ENCODE measurements at places on chromosomes 2 and 18.

GRCh38 chr2:104049981-104050380 lies 803.9 kb upstream of the POU3F3 start:
- no peak for DNase-seq

DNA sequence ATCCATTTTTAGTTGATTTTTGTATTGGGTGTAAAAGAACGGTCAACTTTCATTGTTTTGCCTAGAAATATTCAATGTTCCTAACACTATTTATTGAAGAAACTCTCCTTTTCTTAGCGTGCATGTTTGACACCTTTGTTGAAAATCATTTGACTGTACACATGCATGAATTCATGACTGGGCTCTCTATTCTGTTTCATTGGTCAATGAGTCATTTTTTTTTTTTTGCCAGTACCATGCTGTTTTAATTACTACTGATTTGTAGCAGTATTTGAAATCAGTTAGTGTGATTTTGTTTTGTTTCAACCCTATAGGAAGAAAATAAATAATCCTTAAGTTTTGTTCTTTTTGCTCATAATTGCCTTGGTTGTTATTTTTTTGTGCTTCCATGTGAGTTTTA lies 828.7 kb downstream of the SUCLG1 start:
- DNase-seq: no peak

GRCh38 chr2:86065512-86065911 lies 40.2 kb downstream of the POLR1A start:
- no peak for DNase-seq

DNA sequence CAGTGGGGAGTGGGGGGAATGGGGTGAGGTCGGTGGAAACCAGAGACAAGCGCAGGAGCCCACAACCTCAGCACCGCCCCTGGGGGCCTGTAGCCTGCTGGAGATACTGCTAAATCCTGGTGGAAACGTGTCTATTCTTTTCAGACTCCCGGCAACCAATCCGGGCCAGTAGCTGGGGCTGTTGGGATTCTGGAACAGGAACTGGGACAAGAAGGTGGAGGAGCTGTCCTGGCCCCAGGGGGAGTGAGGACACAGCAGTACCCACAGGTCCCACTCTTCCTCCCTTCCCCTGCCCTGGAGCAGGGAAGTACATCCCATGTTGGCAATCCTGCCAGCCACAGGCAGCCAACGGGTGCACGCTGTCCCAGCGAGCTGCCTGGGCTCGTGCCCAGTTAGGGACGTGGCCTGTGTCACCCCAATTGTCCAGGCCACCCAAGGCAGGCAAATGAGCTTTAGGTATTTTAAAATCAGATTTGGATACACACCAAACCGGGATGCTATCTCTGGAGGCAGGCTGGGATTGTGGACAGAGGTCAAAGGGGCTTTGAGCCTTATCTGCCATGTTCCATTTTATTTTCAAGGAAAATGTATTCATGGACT lies 51.8 kb downstream of the HS1BP3 start:
- DNase-seq: no peak

- no peak for DNase-seq
Observed at GRCh38 chr2:71893646-71894045, 254.0 kb downstream of the CYP26B1 start.

GRCh38 chr2:222693837-222694236 lies 22.4 kb downstream of the MOGAT1 start:
- DNase-seq: no peak

DNA sequence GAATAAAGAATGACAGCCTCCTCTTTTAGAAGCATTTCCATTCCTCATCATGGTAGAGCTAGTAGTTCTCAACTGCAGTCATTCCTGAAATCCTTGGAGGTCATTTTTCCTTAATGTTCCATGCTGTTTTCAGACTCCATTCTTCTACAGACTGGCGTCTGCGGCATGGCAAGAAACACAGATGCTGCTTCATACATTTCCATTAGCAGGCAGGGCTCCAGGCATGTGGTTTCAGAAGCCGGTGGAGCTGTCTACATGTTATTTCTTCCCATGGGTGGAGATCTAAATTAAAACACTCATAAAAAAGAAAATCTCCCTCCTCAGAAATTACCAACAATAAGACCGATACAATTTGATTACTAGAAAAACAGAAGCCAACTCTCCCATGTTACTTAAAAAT lies 6.0 kb upstream of the DSG3 start:
- no peak for DNase-seq

DNA sequence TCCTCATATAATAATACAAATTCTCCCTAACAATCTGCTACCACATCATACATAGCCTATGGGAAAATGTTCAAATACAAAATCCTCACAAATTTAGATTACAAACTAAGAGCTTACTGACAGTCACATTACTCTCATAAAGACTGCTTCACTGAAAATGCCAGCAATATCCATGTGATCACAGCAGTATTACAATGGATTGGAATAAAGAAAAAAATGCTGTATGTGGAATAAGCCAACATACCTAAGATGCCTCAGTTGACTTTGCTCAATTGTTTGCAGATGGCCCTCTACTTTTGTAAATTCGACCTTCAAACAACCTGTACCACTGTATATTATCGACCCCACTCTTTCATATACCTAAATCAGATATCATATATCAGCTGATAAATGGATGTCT lies 88.7 kb downstream of the DYM start:
- DNase-seq: no peak

- DNase-seq: no peak
Observed at GRCh38 chr2:226338825-226339224, 460.8 kb downstream of the IRS1 start.

DNA sequence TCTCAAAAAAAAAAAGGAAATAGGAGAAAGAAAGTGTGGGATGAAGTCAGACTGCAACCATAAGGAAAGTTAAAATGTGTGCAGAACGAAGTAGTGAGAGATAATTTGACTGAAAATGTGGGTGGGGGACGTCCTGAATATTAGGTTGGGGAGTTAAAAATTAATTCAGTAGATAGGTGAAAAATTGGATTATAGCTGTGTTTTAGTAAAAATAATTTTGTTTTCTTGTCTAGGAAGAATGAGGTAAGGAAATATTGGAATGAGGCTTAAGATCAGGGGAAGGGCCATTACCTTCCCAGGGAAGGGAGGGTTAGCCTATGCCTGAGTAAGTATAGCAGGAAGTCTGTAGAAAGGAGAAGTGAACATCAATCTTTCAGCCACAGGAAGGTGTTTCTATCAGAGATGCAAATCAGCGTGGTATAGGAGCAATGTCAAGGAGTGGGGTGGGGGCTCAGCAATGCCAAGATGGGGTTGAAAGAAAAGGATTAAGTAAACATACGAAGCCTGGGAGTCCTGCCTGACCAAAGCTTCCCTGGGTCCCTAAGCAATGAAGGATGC lies 250.9 kb downstream of the PIEZO2 start:
- no peak for DNase-seq

GRCh38 chr18:60176259-60176658 lies 196.3 kb downstream of the MC4R start:
- no peak for DNase-seq

DNA sequence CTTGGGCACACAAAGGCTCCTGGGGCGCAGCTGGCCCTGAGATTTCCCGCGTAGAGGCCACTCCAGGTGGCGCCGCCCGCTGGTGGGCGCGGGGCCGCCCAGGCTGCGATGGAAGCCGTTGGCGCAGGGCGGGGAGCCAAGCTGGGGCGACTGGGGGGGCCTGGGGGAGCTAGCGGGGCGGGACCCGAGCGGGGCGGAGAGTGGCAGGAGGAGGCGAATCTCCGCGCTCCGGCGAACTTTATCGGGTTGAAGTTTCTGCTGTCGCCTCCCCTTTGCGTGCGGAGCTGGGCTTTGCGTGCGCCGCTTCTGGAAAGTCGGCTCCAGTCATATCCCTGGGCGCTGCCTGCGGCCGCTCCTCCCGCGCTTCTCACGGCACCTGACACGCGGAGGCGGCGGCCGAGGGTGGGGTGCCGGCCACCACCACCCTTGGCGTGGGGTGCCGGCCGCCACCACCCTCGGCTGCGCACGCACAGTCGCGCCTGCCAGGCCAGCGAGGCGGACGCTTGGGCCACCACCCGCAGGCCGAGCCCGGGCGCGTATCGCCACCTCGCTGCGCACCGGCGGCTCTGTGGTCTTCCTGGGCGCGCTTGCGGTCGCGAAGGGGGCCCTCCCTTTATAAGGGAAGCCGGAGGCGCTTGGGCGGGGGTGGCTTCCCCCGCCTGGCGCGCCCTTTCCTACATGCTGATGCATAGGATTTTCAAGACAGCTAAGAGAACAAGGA lies 919 bp upstream of the CYP1B1 start:
- peak; percentile 91 for DNase-seq

- no peak for DNase-seq
Observed at GRCh38 chr2:6986301-6986911, 69.2 kb downstream of the RNF144A start.

DNA sequence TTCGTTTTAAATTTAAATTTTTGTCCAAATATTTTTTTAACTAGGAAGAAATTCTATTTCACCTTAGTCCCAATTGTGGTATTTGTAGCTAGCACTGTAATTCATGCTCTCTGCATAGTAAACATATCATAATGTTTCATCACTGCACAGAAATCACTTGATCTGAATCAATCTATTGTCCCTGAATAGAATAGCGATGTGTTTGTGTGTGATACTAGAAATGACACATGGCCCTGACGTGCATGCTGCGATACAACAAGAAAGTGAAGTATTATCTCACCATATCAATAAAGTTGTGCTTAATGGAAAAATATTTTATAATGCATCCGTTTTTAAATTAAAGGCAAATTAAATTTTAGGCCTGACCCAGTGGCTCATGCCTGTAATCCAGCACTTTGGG lies 10.0 kb downstream of the TTL start:
- no peak for DNase-seq

- no peak for DNase-seq
Observed at GRCh38 chr2:154740361-154740760, 41.9 kb downstream of the KCNJ3 start.

- no peak for DNase-seq
Observed at GRCh38 chr2:205352593-205352992, 329.7 kb upstream of the NRP2 start.

DNA sequence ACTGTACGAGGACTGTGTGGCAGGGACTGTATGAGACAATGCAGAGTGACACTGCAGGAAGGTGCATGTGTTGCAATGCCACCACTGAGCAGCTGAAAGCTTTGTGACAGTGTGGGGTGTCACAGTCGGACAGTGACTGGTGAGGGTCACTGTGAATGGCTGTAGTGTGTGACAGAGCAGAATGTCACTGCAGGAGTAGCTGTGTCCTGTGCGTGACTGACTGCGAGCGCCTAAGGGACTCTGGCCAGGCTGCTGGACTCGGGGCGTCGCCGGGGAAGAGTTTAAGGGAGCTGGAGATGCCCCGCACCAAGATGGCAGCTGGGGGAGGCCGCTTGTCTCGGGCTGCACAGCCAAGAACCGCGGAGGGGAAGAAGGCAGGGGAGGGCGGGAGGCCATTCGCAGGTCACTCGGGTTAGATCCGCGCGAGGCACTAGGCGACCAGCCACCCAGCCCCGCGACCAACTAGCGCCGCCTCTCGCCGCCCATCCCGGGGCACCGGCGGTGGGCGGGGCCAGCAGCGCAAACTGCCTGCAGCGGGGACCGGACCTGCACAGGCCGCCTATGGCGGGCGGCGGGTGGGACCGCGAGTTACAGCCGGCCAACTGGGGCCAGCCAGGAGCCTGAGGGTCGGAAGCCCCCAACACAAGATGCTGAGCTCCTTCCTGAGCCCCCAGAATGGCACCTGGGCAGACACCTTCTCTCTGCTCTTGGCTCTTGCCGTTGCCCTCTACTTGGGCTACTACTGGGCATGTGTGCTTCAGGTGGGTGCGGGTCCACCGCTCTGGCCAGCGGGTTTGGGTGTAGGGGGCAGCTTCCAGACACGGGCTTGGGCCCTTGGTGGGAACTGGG lies at the start of gene ABHD1:
Gene ABHD1 (plus strand): TSS at position 514 of the 849 bp plus-strand sequence. CDS start 134 bp downstream, at position 648.
- peak; percentile 60 for DNase-seq

DNA sequence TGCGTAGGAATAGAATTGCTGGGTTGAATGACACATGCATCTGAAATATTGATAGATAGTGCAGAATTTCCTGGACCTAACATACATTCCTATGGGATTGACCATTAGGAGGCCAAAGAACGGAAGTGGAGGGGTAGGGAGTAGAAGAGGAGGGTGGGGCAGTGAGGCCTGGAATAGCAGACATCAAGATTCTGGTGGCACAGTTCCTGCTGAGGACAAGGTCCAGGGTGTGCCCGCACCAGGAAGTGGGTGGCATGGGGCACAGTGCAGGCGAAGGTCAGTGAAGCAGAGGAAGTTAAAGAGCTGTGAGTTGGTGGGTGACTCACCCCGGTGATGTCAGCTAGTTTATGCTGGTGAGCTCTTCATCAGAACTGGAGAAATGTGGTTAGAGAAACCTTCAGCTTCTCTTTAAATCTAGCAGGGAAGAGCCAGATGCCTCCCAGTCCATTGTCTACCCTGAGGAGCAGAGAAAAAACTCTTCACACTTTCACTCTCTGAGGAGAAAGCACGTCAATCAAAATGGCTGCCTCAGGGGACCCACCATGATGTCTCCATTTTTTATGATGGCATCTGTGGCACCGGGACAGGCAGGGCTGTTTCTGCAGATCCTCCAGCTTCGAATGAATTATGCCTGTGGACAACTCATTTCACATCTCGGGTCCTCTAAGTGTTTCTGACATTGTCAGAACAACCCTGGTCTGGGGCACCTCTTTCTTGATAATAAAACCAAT lies 55.9 kb upstream of the CTLA4 start:
- DNase-seq: peak; percentile 6

DNA sequence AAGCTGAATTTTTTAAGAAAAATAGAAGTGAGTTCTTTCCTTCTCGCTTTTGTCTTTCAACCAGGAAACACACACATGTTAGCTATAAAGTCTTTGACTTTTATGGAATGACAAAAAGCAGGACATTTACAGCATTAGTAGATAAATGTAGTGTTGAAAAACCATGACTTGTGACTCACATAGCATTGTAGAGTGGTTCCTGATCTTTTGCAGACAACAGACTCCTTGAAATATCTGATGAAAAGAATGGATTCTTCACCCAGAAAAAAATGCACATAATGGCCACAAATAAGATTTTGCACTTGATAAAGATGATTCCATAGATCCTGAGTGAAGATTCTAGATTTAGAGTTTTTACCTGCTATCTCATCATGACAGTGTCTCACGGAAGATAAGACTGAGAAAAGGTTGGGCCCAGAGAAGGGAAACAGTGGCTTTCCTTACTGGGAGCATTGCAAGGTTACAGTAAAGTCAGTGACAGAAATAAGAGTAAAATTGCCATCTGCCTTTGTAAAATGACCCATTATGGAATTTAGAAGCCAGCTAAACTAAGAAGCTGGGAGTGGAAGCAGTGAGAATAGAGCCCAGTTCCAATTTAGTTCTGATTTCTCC lies 14.0 kb downstream of the SMARCAL1 start:
- no peak for DNase-seq

GRCh38 chr2:95314964-95315611 lies 17.9 kb downstream of the KCNIP3 start:
- DNase-seq: peak; percentile 4
